ENCODE measurements at places on chromosomes 13 and 19.
A peak's percentile ranks its signal among the peaks of the same experiment; 100 is the strongest.

GRCh38 chr19:28466107-28467045 is 746.6 kb downstream of the UQCRFS1 start:
- peak; percentile 49 for DNase-seq

GRCh38 chr13:112616586-112617362 is 28.8 kb upstream of the TUBGCP3 start:
- no peak for DNase-seq

- DNase-seq, result no peak
Measured at GRCh38 chr19:33441828-33442227, 68.3 kb downstream of the CEBPG start.

GRCh38 chr19:28027116-28027515 is 1185.8 kb downstream of the UQCRFS1 start:
- DNase-seq, result no peak

Measured in left hindlimb (tissue), 1 donor.